GM04504 (cell line): ENCODE measurements at places on chromosomes 5 and 9.

GRCh38 chr5:17444496-17444895, 53.5 kb upstream of the TAF11L2 start:
- no peak for DNase-seq

- DNase-seq = no peak
Observed at GRCh38 chr9:111627260-111627963, 3.7 kb upstream of the DNAJC25 start.

DNA sequence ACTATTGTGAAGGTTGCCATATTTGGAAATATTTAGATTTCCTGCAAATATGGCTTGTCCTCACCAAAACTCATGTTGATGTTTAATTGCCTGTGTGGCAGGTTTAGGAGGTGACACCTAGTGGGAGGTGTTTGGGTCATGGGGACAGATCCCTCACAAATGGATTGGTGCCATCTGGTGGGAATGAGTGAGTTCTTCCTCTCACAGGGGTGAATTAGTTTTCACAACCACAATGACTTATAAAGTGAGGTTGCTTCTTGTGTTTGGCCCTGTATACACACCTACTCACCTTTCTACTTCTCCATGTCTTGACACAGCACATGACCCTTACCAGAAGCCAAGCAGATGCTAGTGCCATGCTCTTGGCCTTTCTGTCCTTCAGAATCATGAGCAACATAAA, 41.1 kb downstream of the ISOC1 start:
- no peak for DNase-seq

- no peak for DNase-seq
Observed at GRCh38 chr9:135403733-135404450, 75.7 kb upstream of the PPP1R26 start.

DNA sequence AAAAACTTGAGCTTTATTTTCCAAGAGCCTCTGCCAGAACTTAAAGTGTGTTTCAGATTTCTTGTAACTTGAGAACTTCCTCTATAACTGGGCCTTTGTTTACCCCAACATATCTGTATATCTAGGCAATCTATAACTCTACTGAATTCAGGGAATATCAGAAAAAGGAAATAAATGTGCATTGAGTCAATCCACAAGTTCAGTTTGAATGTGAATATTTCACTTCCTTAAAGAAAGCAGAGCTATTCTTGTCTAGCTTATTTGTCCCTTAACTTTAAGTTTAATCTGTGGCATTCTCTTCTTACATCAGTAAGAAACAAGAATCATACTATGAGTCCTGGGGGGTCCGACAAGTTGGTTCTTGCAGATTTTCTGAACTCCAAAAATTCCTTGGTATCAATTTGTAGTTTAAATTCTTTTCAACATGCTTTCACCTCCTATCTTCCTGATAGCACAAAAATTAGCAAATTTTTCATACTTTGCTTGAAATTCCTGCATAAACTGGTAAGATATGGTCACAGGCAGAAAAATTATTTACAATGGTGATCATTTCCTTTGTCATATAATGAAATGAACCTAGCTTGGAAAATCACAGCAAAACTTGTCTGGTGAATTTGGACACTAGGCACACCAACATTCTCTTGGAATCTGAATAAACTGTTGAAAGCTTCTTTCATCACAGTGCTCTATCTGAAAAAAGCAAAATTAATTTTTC, 19.8 kb upstream of the ITGA1 start:
- DNase-seq = no peak

DNA sequence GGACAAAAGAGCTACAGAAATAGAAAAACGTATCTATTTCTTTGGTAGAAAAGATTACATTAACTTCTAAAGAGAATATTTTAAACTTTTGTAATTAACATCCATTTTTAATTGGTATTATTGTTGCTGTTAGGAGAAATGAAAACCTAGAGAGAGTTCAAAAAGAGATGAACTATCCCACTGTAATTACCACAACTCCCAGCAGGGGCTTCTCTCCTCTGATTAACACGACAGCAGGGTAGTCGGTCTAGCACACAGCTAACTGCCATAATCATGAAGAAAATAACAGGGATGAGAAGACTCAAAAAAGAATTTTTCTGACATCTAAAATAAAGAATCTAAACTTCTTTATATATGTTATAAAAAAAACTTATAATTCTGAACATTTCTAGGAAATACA, 86.2 kb upstream of the CDH9 start:
- DNase-seq = no peak

DNA sequence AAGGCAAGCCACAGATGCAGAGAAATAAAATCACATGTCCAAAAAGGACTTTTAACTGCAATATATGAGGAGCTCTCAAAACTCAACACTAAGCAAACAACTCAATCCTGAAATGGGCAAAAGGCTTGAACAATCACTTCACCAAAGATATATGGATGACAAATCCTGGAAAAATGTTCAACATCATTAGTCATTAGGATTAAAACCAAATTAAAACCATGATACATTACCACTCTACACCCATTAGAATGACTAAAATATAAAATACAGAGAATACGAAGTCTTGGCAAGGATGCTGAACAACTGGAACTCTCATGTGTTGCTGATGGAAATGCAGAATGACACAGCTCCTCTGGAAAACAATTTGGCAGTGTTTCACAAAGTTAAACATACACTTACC, 277.4 kb downstream of the TLE1 start:
- peak; percentile 25 for DNase-seq

GRCh38 chr5:128220841-128221240, 137.3 kb downstream of the SLC12A2 start:
- no peak for DNase-seq

DNA sequence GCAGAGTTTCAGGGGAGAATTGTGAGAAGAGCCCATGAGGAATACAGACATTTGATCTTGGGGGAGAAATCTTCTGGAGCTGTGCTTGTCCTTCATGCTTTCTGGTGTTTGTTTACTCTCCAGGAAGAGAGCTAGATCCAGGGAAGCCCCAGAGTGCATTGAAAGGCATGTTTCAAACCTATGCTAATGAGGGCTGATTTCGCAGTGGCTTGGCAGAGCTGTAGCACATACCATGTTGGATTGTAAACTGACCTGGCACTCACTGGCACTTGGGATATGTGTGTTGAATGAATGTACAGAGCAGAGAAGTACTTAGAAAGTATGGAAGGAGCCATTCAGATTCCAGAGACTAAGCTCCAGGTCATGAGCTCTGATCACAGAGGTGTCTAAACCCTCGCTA, 30.9 kb downstream of the TNFSF8 start:
- no peak for DNase-seq

GRCh38 chr5:77849308-77849900, 73.3 kb upstream of the TBCA start:
- no peak for DNase-seq

- no peak for DNase-seq
Observed at GRCh38 chr5:174612686-174613085, 111.7 kb upstream of the MSX2 start.

DNA sequence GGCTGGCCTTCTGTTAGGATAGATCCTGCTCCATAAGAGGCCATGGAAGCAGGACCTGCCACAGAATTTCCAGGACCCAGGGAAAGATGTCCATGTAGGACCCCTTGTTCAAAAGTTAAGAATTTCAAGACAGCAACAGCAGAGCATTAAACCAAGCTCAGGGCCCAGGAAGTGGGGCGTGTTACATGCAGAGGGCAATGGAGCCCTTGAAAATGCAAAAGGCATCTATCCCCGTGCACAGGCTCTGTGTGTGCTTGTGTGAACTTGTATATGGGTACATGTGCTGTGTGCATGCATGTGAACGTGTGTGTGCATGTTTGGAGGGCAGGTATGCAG, 14.4 kb upstream of the NKD2 start:
- DNase-seq = no peak

DNA sequence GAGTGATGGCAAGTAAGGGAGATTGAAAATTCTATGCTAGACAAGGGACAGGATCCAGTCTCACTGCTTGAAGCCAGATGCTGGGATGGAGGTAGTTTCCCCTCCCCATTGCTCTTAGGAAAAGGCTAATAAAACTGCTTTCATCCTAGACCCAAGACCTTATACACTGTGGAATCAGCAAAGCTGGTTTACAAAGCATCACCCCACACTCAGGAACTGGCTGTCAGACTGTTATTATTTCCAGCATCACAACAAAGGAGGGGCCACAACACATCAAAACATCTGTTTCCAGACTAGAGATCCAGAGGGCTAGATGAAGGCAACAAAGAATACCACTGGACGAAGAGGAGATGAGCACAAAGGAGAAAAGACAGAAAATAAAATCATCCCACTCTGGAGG, 364.6 kb upstream of the PTGER4 start:
- DNase-seq = no peak

- no peak for DNase-seq
Observed at GRCh38 chr5:93607367-93608258, 24.6 kb downstream of the NR2F1 start.

DNA sequence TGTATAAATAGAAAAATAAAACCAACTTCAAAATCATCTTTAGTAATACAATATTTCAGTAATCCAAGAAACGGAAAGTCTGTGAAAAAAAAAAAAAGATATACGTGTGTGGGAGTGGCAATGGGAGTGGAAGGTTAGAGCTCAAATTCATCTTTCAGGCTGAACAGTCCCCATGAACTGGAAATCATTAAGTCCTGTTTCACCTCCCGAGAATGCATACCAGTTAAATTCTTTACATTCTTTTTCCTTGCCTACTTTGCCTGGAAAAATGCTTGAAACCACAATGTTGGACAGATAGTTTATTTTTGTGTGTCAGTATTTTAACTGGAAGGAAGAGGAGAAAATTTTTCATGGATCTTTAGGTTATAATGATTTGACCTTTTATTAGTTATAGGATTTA, 166.8 kb downstream of the MUSK start:
- peak; percentile 66 for DNase-seq

DNA sequence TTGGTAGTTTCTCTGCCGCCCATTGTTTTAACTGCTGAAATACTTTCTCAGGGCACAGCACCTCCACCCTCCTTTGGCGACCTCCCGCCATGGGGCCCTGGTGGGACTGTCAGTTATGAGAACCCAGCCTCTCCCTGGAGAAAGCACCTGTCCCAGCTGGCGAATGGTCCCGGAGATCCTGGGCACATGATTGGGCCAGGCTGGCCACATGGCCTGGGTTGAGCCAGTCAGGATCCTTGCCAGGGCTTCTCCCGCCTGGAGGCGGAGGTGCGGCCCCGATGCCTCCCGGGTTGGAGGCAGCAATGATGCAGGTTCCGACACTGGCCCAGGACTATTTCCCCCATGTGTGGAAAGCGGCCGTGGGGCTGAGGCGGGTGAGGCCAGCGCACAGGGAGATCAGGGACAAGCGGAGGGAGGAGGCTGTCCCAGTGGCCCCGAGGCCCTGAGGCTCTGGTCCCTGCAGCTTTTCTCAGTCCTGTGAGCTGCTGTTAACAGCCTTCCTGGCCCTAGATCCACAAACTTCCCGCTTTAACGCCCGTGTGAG, 13.6 kb downstream of the UNC5A start:
- no peak for DNase-seq

GRCh38 chr5:122723606-122724352, 51.1 kb upstream of the SNX2 start:
- peak; percentile 69 for DNase-seq
